ENCODE measurements at places on chromosomes 5 and 9.

GRCh38 chr9:110785166-110785565 is 116.6 kb downstream of the MUSK start:
- DNase-seq, result no peak

DNA sequence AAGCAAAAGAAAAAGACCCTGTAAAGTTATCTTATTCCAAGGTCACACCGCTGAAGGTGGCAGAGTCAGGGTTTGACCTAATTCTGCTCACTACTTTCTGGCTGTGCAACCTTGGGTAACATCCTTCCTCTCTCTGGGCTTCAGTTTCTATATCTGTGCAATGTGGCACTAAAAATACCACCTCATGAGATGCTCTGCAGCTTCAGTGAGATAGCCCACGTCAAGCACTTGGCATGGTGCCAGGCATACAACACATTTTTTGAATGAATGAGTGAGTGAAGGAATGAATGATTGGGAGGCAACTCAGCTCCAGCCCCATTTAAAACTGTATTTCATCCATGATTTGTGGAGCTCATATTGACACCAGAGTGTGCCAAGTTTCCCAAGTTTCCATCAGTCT is 62.3 kb downstream of the FOXI1 start:
- DNase-seq, result no peak

DNA sequence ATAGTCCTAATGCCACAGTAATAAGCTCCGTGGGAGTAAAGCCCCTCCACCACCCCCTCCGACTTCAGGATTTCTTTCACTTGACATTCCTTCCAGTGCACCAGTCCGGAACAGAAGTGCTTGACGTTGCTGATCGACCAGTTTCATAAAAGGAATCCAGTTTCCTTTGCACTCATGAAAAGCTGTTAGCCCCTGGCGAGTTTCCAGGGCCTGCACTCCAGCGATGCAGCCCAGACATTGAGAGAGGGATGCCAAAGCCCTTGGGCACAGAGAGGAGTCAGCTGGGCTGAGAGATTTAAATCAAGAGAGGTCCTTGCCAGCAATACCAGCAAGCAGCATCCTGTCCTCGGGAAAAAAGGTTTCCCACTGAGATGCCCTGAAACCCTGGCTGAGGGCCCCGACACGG is 170.1 kb downstream of the GABBR2 start:
- DNase-seq, result no peak

GRCh38 chr5:132024789-132025402 is 13.4 kb upstream of the ACSL6 start:
- no peak for DNase-seq

GRCh38 chr5:37772255-37772654 is 67.6 kb downstream of the GDNF start:
- DNase-seq, result no peak

DNA sequence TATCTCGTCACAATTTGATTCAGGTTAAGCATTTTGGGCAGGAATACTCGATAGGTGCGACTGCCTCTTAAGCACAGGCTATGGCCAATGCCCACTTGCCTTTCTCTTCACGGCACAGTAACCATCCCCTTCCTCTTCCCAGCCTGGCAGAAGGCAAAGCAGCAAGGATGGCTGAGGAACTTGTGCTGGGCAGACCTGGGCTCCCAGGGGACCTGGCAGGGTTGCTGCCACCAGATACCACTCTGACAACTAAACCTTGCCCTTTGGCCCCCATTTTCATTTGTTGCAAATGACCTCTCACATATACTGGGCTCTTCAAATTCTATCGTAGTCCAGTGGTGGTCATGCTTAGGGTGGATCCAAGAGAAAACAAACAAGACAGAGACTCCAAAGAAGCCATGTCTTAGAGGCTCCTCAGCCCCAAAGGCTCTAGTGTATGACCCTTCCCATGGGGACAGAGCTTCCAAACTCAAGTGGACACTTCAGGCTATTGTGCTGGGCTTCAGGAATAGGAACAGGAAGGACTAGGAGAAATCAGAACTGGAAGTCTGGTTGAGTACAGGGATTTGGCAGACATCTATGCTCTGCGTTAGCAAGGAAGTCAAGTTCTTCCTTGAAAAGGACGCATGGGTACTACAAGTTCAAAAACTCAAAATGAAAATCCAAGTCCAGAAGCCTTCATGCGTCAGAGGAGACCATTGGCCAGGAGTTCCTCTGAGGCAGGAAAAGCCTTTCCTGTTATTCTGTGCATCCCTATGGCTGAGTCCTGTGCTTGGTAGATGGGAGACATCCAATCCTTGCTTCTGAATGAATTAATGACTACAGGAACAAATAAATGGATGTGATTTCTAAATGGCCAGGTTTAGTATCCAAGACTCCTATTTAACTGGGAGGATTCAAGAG is 64.6 kb upstream of the PLPP1 start:
- DNase-seq, result no peak

DNA sequence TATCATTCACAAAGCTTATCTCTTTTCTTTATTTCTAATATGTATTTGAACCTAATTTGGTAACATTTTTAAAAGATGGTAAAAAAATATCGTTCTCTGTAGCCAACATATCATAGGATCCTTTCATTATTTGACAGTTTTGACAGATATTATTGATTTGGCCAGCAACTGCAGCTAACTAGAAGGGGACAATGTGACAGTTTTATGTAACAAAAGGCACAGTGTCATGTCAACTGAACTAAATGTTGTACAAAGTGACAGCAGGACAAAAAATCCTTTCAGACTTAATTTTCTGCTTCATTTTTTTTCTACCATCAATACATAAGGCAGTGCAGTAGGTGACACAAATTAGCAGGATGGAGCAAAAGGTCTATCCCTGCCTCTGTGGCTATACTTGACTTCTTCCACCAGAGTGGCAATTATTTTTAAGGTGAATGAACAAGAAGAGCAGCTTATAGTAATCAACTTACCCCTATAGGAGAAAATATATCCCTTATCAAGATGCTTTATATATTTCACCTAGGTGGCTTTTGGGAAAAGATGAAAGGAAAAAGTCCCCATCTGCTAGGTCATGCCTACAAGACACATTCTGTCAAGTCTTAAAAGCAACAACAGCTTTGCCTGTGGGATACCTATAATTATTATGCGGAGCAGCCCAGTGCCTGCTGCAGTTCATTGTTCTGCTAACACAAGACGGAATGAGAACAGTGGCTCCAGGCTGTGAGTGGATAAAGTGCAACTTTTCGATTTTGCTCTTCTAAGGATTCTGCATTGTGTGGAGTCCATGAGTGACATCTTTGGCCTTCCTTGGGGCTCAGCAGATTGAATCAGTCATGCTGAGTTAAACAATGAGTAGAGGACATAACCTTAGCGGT is 694.9 kb downstream of the ISL1 start:
- DNase-seq, result no peak

- peak; percentile 67 for DNase-seq
Observed at GRCh38 chr5:43019614-43020398, 20.3 kb downstream of the ANXA2R start.

DNA sequence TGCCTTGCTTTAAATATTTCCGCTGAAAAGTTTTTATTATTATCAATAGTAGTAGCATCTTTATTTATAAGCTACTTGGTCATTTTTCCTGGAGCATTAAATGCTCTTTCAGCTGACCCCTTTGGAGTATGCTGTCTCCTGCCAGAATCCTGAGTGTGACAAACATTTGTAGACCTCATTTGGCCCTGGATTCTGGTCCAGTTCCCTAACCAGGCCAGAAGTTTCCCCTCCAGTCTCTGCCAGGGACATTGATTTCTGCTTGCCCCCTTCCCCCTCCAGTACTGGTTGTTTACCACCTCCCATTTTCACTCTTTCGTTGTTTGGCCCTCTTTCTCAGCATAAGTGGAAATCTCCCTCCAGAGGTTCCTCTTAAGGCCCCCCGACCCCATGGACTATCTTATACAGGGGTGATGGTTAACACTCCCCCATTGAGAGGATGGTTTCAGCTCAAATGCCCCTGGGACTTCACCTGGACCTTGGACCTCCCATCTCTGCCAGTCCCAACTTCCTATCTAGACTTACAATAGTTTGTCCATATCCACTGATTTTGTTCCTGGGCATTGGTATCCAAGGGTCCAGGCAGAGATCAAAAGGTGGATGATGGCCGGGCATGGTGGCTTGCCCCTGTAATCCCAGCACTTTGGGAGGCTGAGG is 24.6 kb upstream of the COL27A1 start:
- no peak for DNase-seq

DNA sequence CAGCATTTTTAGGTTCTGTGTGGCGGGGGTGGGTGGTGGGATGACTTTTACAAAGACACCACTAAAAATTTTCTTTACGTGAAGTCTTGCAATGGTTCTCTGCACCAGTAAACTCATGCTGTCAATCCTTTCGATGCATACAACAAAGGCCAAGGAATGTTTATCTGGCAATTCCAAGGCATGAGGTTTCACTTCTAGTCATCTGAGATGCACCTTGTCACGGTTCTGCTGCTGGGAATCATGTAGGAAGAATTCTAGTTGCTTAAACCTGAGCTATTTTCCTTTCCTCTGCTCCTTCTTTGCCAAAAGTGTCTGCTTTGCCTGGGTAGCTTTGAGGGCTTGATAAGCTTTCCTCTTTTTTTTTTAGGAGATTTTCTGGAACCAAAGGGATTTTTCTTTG is 1204.5 kb upstream of the SEMA6A start:
- no peak for DNase-seq

DNA sequence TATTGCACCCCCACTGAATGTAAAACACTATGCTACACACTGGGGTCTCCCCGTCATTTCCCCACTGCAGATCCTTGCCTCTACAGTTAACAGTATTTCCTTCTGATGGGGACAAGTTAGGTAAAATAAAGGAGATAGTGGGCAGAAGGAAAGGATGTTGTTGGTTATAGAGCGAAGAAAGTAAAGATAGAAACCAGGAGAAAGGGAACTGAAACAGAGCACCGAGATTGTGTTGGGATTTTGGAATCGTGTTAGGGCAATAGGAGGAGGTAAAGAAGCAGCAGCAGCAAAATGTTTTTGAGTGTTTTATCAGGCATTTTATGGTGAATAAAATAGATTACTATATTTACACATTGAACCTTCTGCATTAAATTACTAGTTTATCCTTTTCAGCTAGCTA is 60.0 kb downstream of the PAM start:
- no peak for DNase-seq

- DNase-seq, result no peak
Observed at GRCh38 chr5:116152169-116152568, 67.3 kb downstream of the COMMD10 start.
